Pons (tissue), 1 donor: ENCODE measurements at places on chromosomes 6 and 20.
A peak's percentile ranks its signal among the peaks of the same experiment; 100 is the strongest.

GRCh38 chr20:3085571-3086072 lies 1.1 kb upstream of the AVP start:
- DNase-seq, result no peak

DNA sequence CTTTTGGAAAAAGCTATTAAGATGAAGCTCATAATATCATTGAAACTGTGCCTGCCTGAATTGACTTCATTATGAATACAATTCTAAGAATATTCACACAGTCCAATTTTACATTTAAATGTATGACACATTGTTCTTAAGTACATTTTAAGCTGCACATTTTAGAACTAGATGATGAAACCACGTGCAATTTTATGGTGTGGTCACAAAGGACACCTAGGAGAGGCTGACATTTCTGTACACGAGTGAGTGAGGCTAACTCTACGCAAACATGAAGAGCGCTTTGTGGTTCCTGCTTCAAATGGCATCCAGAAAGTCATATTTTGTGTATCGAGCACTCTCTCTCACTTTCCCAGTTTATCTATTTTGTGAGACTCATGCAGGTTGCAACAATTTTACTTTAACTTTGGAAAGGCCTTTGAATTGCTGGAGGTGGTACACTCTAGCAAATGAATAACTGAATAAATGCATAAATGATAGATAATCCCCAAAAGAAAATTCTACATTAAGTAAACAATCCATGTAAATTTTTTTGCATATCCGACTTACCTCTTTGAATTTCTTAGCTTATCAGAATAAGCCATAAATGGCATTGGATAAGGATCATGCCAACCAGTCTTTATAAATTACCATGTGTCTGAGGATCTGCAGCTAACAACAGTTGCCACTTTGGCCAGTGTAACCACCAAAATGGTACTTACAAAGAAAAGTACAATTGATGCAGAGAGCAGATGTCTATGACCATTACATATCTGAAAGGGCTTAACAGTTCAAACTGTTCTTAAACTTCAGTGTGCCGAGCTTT lies 97.3 kb downstream of the NRSN1 start:
- no peak for DNase-seq

- no peak for DNase-seq
Observed at GRCh38 chr6:149636124-149636523, 12.4 kb downstream of the KATNA1 start.

DNA sequence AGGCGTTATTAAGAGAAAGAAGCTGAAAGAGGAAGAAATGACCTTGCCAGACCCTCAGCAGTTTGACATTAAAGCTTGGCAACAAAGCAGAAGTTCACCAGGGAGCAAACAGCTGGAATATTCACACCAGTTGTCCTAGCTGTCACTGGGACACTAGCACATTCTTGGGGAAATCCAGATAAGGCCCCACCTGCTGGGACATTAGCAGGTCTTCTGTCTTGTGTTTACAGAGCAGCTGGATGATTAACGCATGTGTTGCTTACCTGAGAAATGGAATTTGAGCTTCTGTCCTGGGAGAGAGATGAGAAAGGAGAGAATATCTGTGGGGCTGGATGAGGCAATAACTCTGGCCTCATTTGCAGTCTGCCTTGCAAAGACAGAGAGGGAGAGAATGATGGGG lies 137.6 kb upstream of the RIN2 start:
- DNase-seq, result no peak

DNA sequence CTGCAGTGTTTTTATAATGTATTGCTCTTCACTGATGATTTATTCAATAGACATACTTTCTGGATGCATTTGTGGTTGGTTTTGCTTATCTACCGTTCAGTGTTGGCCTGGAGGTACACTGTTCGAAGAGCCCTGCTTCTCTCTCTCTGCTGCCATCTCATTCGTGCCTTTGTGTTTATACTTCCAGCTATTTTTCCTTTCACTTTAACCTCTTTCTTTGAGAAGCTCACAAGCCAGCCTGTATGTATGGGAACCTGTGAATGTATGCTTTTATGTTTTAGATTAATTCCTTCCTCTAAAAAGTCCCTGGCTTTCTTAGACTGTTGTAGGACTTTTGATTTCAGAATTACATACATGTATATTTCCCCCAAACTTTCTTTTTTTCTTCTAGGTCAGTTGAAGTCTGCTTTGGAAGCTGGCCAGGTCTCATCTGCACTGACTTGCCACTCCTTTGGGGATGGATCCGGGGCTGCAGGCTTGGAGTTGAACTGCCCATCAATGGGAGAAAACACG lies 83.0 kb downstream of the SCAND1 start:
- DNase-seq, result no peak

- no peak for DNase-seq
Observed at GRCh38 chr6:159689001-159689400, 4.0 kb downstream of the SOD2 start.

DNA sequence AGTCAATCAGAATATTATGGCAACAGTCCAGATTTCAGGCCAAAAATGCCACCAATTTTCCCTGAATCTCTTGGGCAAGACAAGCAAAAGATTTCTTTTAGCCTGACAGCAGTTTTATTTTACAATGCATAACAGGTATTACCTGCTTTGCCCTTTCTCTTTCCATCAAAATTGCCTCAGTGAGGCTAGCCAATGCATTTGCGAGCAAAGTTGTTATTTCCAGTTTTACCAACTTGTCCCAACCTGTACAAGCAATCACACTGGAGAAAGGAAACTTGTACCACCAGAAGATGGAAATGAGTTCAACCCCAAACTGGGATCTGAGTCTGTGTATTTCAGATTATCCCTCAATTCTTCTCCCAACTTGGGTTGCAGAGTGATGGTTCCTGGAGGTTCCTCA lies 279.9 kb upstream of the CDYL start:
- DNase-seq, result no peak

GRCh38 chr6:142885182-142885867 lies 59.7 kb downstream of the HIVEP2 start:
- peak; percentile 68 for DNase-seq

- DNase-seq, result no peak
Observed at GRCh38 chr6:87808005-87808757, 106.1 kb upstream of the AKIRIN2 start.

- DNase-seq, result no peak
Observed at GRCh38 chr6:19362396-19362795, 474.8 kb upstream of the ID4 start.

DNA sequence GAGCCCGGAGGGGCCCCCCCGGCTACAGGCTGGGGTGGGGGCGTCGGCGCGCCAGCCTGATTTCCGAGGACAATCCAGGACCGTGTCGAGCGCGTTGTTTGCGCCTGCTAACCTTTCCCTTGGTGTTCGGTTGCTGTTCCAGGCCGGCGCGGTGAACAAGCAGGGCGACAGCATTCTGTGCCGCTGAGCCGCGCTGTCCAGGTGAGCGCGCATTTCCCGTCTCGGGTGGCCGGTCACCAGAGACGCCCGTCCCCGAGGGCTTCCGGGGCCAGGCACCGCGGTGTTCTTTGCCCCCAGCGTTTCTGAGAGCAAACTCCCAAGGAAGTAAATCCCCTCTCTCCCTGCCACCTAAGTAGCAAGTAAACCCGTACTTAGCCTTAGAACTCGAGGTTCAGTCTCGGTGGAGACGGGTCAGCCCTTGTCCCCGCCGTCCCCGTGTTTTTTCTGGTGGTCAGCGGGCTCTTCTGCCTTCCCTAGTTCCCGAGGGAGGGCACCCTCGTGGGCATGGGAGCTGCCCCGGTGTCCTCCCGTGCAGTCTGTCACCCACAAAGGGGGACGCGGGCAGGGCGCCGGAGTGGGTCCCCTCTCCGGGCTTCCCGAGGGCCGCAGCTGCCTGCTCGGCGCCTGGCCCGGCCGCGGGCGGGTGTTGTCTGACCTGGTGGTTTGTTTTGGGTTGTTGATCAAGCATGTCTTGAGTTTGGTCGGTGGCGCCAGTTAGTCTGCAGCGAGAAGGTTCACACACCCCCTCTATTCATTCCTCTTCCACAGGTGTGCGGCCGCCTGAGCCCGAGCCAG lies 1.5 kb downstream of the ID4 start:
- no peak for DNase-seq
